SW 1271 (cell line): ENCODE measurements at places on chromosomes 7 and 10.

GRCh38 chr10:20454331-20454730, 442.8 kb downstream of the NEBL start:
- DNase-seq, result no peak

DNA sequence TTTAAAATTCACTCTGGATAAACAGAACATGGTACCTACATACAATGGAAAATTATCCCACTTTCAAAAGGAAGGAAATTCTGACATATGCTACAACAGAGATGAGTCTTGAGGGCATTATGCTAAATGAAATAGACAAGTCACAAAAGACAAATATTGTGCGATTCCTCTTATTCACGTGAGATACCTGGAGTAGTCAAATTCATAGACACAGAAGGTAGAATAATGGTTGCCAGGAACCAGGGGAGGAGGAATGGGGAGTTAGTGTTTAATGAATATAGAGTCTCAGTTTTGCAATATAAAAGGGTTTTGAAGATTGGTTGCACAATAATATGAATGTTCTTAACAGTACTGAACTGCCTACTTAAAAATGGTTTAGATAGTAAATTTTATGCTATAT, 69.8 kb upstream of the WAC start:
- no peak for DNase-seq

GRCh38 chr10:44517635-44518034, 132.7 kb upstream of the CXCL12 start:
- no peak for DNase-seq

- DNase-seq, result no peak
Observed at GRCh38 chr7:37817591-37817960, 30.8 kb upstream of the NME8 start.

DNA sequence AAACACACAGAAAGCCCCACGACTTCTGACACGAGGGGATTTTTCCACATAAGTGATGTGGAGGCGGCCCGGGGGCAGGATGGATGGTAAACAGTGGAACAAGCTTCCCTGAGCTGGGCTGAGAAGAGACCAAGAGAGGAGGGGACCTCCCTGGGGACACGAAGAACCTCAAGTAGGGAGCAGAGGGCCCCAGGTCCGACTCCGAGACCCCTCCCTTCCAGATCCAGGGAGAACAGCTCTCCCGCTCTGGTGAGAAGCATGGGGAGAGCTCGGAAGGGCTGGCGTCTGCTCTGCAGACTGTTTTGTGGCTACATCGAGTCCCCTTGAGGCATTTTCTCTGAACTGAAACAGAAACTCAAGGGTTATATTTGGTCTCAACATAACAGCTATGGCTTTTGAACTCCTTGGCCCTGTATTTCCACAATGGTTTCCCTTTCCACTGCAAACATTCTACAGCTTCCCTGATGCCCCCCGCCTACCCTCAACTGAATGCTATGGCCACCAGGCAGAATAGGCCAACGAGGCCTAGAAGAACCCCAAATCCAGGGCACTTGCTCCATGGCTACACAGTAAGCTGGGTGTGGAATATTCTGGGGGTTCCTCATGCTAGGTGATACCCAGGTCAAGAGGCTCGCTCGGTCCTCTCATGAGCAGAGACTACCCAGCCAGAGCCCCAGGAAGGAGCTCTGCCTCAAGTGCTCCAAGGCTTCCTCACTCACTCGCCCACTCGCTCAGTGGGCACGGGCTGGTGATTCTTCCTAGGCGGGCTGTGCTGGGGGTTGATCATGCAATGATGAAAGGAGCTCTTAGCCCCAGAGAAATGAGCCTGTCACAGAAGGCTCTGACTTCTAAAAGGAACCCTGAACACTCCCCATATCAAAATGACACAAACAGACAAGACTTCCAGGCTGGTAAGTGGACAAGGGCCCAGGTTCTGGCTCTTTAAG, 47.5 kb downstream of the FAM53B start:
- no peak for DNase-seq

- no peak for DNase-seq
Observed at GRCh38 chr7:147578196-147578595, 1012.4 kb upstream of the C7orf33 start.

DNA sequence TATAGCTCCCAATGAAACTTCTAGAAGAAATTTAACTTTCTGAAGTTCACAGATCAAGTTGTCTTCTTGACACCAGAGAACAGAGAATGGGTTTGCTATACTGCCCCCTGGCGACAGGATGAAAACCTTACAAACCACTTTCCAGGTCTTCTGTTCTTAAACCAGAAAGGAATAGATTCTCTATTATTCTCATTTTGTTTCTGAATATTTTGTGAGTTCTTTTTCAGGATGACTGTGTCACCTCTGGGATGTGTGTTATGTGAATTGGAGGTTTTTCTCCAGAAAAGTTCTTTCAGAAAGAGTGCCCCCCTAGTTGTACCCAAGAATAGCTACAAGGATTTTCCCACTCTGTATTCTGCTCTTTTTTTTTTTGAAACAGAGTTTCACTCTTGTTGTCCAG, 6.3 kb downstream of the IFT22 start:
- DNase-seq, result peak; percentile 32

GRCh38 chr10:11636697-11637303, 25.4 kb upstream of the USP6NL start:
- DNase-seq, result no peak

GRCh38 chr7:29866490-29866930, 60.2 kb downstream of the WIPF3 start:
- DNase-seq, result no peak

- DNase-seq, result no peak
Observed at GRCh38 chr10:13792006-13792405, 205.2 kb downstream of the PRPF18 start.

GRCh38 chr7:73340514-73340913, 12.6 kb downstream of the FKBP6 start:
- DNase-seq, result no peak

DNA sequence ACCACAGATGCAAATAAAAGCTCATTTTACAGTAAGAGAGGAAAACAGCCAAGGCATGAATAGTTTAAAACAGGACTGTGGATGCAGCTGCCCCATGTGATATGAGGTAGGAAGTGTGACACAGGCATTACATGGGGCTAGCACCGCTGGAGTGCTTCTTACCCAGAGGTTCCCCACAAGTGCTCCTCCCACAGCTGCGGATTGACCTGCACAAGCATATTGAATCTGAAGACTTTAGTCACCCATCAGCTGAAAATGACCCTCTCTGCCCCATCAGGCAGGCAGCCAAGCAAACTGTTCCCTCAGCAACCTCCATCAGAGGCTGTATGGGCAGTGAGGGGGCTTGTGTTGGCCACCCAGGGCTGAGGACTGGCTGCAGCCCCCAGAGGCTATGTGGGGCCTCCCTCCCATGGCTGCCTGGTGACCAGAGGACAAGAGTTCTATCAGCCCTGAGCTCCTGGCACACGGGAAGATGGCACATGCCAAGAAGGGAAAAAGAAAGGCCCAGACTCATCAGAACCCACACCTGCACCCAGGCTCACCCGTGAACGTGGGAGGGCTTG, 98.7 kb downstream of the TCERG1L start:
- no peak for DNase-seq

GRCh38 chr7:104933022-104933421, 81.0 kb upstream of the KMT2E start:
- no peak for DNase-seq

DNA sequence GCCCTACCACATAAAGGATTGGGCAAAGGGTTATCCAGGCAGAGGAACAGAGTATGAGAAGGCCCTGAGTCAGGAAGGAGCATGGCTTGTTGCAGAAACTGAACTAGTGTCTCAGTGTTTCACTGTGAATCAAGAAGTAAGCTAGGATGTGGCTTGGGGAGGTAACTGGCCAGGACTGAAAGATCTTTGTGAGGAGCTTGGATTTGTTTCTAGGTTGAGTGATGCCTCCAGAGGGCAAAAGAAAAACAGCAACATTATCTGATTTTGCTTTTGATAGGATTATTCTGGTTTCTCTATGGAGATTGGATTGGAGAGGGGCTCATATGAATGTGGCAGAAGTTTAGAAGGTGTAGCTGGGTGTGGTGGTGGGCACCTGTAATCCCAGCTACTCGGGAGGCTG, 137.9 kb upstream of the HDAC9 start:
- peak; percentile 44 for DNase-seq

DNA sequence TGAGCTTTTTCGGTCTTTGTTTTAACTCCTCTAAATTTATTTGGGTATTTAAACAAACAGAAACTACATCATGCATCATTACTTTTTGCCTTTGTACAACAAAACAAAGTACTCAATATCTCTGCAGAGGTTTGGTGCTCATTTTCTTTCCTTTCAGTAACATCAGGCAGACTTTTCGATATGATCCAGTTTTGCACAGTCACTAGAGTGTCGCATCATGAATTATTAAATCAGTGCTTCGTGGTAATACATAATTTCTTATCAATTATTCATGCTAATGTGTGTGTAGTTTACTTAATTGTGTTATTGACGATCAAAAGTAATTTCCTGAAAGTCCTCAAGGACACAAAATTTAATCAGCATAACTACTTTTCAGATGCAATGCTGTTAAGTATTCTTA, 31.8 kb downstream of the DRGX start:
- no peak for DNase-seq

GRCh38 chr10:15222511-15222910, 54.0 kb upstream of the NMT2 start:
- no peak for DNase-seq

GRCh38 chr10:122290334-122290733, 19.2 kb downstream of the BTBD16 start:
- DNase-seq, result no peak

GRCh38 chr10:60209874-60210570, 179.7 kb downstream of the ANK3 start:
- DNase-seq, result no peak

GRCh38 chr10:121914661-121915060, 13.2 kb downstream of the ATE1 start:
- DNase-seq, result no peak

- DNase-seq, result no peak
Observed at GRCh38 chr10:11499425-11500071, 111.9 kb downstream of the USP6NL start.

- DNase-seq, result no peak
Observed at GRCh38 chr7:31775556-31775955, 88.5 kb downstream of the PPP1R17 start.

DNA sequence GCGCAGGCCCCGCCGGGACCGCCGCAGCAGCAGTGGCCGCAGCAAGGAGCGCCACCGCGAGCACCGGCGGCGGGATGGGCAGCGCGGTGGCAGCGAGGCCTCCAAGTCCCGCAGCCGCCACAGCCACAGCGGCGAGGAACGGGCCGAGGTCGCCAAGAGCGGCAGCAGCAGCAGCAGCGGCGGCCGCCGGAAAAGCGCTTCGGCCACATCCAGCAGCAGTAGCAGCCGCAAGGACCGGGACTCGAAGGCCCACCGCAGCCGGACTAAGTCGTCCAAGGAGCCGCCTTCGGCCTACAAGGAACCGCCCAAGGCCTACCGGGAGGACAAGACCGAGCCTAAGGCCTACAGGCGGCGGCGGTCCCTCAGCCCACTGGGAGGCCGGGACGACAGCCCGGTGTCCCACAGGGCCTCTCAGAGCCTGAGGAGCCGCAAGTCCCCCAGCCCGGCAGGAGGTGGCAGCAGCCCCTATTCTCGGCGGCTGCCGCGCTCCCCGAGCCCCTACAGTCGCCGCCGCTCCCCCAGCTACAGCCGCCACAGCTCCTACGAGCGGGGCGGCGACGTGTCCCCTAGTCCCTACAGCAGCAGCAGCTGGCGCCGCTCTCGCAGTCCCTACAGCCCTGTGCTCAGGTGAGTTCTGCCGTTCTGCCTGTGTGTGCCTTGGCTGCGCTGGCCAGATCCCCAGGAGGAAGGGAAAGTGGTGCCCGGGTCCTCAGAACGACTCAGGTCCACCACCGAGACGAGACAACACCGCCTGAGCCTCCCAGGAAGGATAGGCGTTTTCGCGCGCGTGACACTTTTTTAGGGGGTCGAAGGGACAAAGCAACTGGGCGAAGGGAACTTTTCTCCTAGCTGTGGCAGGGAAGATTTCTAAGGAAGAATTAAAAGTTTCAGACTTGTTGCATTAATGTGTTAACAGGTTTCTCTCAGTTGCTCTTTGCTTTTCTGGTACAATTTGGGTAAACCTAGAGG, 1.5 kb downstream of the CDK13 start:
- peak; percentile 17 for DNase-seq

GRCh38 chr10:132986576-132986975, 44.2 kb upstream of the CFAP46 start:
- no peak for DNase-seq
